Right cardiac atrium (tissue), 5 donors: ENCODE measurements at places on chromosomes 7 and 10.

GRCh38 chr10:75451831-75452230 is 20.4 kb downstream of the LRMDA start:
- DNase-seq: no peak

GRCh38 chr10:3836222-3836820 is 51.3 kb upstream of the KLF6 start:
- no peak for DNase-seq

DNA sequence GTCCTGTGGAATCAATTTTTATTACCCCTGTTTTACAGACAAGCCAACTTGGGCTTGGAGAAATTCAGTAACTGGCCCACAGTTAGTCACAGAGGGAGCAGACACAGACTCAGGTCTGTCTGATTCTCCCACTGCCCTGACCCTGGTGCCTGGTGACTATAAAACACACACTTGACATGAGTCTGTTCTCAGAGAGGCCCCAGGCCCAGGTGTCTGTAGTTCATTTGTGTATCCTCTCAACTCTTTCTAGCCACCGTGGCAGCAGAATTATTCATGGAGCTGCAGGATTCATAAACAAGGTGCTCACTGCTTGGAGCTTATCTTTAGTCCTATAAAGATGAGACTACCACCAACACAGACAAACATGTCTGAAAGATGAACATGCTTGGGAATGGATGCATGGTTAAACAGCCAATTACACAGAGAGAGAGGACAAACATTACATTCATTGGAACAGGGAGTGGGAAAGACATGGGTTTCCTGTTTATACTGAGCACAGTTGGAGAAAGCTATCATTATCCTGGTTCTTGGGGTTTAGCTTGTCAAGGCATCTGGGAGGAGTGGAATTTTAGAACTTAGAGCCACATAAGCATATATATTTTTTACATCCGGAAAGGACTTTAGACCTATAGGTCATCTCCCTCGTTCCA is 79.1 kb upstream of the PDCD4 start:
- DNase-seq: no peak

DNA sequence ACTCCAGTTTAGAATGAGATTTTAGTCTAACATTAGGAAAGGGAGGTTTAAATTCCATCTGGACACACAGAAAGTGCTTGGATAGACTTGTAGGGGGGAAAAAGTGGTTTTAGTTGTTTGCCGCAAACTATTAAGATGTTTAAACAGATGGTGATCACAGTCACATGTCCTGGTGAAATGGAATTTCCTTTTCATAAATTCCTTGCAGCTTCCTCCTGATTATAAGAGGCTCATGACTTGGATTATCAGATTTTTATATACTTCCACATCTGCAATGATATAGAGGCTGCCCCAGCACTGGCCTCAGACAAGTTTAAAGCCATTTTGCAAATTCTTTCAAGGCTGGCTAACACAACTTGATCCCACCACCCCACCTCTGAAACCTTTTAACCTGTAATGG is 106.4 kb upstream of the ARMC3 start:
- DNase-seq: no peak

- DNase-seq: no peak
Measured at GRCh38 chr7:25578991-25579777, 350.9 kb upstream of the NPVF start.
